Activated naive CD4-positive, alpha-beta T cell treated with anti-CD3 and anti-CD28 coated beads, Interleukin-2, amount 10 ng/mL, durations not matched to agents 7 days and 5 days (primary cell): ENCODE measurements at places on chromosomes 2 and 18.

GRCh38 chr2:3827673-3828575 is 124.5 kb downstream of the DCDC2C start:
- H3K36me3 ChIP-seq, result no peaks in the 10 kb centered on the region
- no peaks in the 10 kb centered on the region for H3K27me3 ChIP-seq
- DNase-seq, result peak; percentile 27
- H3K4me3 ChIP-seq, result no peak overlapping the region

- H3K27me3 ChIP-seq, result no peaks in the 10 kb centered on the region
- H3K4me1 ChIP-seq, result no peaks in the 10 kb centered on the region
- DNase-seq, result no peak
- no peak overlapping the region for H3K4me3 ChIP-seq
Measured at GRCh38 chr2:228728961-228729360, 542.1 kb downstream of the PID1 start.

DNA sequence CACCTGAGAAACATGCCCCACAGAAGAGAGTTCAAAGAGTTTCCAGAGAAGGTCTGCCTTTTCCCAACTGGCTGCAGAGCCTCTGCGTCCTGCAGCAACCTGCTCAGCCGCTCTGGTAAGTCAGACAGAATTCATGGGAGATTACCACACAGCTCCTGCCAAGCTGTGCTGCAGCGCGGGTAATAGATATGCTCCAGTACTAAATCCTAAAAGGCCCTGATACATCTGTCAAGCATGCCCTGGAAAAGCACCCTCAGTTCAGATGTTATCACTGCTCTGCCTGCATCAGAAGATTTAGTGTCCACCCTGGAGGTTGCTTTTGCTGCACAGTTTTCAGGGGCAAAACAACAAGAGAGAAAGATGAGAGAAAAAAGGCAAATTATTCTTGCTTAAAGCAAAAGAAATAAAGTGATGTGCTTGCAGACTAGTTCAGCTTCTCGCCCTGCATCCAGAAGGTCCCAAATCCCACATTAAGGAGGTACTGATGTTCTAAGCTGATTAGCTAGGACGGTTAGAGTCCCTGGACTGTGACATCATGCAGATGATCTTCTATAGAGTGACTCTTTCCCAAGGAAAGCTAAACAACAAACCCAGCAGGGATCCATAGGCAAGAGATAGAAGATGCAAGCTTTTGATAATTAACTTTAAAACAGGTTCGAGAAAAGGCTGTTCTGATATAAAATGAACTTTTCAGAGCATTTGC is 488.6 kb downstream of the BCL11A start:
- no peaks in the 10 kb centered on the region for H3K36me3 ChIP-seq
- DNase-seq, result no peak
- no peak overlapping the region for H3K4me3 ChIP-seq
- no peaks in the 10 kb centered on the region for H3K4me1 ChIP-seq
- peaks cover 4% of the 10 kb centered on the region for H3K27me3 ChIP-seq

DNA sequence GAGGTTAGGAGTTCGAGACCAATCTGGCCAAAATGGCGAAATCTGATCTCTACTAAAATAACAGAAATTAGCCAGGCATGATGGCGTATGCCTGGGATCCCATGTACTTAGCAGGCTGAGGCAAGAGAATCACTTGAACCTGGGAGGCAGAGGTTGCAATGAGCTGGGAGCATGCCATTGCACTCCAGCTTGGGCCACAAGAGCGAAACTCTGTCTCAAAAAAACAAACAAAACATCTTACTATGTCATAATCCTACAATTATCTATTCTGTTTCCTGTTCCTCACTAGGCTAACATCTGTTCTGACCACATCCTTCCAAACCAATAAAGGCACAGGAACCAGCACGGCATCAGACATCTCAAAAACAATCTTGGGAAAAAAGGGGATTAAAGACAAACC is 361.8 kb upstream of the UBE2E3 start:
- H3K4me1 ChIP-seq, result no peaks in the 10 kb centered on the region
- H3K27me3 ChIP-seq, result no peaks in the 10 kb centered on the region
- no peaks in the 10 kb centered on the region for H3K36me3 ChIP-seq

DNA sequence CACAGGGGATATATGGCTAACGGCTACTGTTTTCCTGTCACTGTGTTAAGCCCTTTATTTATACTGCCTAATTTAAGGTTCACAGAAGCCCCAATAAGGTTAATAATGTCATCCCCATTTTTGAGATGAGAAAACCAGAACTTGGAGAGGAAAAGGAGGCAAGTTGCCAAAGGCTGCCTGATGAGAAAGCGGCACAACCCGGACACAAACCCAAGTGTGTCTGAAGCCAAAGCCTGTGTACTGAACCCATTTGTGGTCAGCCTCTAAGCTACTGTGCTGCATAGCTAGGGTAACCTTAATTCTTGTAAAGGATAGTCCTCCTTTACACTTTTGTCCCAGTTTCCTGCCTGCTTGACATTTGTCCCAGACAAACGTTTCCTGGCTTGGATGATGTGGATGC is 954.7 kb upstream of the FANCL start:
- no peaks in the 10 kb centered on the region for H3K4me1 ChIP-seq
- H3K4me3 ChIP-seq, result no peak overlapping the region
- no peak for DNase-seq
- no peaks in the 10 kb centered on the region for H3K36me3 ChIP-seq
- no peak overlapping the region for H3K27ac ChIP-seq

DNA sequence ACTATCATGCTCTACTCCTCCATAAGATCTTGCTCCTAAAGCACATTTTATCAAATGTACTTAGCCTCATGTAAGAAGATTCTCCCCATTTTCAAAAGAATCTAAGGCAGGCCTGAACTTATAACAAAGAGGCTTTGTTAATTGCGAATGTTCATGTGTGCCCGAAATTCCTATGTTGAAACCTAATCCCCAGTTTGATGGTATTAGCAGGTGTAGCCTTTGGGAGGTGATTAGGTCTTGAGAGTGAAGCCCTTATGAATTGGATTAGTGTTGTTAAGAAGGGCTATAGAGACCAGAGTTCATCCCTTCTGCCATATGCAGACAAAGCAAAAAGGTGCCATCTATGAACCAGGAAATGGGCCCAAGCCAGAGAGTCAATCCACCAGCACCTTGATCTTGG is 234.5 kb downstream of the PAX3 start:
- DNase-seq, result no peak
- H3K27ac ChIP-seq, result no peak overlapping the region
- H3K36me3 ChIP-seq, result no peaks in the 10 kb centered on the region

- H3K4me3 ChIP-seq, result no peak overlapping the region
- H3K4me1 ChIP-seq, result no peaks in the 10 kb centered on the region
- no peak overlapping the region for H3K27ac ChIP-seq
- no peaks in the 10 kb centered on the region for H3K36me3 ChIP-seq
Measured at GRCh38 chr2:198957181-198957580, 500.6 kb downstream of the SATB2 start.

- no peaks in the 10 kb centered on the region for H3K4me1 ChIP-seq
- no peak for DNase-seq
- no peak overlapping the region for H3K27ac ChIP-seq
- H3K27me3 ChIP-seq, result peaks cover 43% of the 10 kb centered on the region
- no peaks in the 10 kb centered on the region for H3K36me3 ChIP-seq
- no peak overlapping the region for H3K4me3 ChIP-seq
Measured at GRCh38 chr2:236338495-236339184, 74.4 kb upstream of the ASB18 start.

- H3K27me3 ChIP-seq, result no peaks in the 10 kb centered on the region
- DNase-seq, result no peak
- no peaks in the 10 kb centered on the region for H3K4me1 ChIP-seq
- H3K36me3 ChIP-seq, result no peaks in the 10 kb centered on the region
- H3K27ac ChIP-seq, result no peak overlapping the region
- no peak overlapping the region for H3K4me3 ChIP-seq
Measured at GRCh38 chr2:158232476-158232875, 130.8 kb downstream of the UPP2 start.

- no peak for DNase-seq
- H3K4me1 ChIP-seq, result peaks cover 30% of the 10 kb centered on the region
- H3K4me3 ChIP-seq, result no peak overlapping the region
- H3K27me3 ChIP-seq, result no peaks in the 10 kb centered on the region
Measured at GRCh38 chr2:135948642-135949355, 36.6 kb downstream of the DARS1 start.

GRCh38 chr18:11676867-11677266 is 12.2 kb upstream of the GNAL start:
- no peaks in the 10 kb centered on the region for H3K4me1 ChIP-seq
- DNase-seq, result no peak
- no peaks in the 10 kb centered on the region for H3K36me3 ChIP-seq
- H3K27me3 ChIP-seq, result peaks cover 14% of the 10 kb centered on the region
- no peak overlapping the region for H3K27ac ChIP-seq

DNA sequence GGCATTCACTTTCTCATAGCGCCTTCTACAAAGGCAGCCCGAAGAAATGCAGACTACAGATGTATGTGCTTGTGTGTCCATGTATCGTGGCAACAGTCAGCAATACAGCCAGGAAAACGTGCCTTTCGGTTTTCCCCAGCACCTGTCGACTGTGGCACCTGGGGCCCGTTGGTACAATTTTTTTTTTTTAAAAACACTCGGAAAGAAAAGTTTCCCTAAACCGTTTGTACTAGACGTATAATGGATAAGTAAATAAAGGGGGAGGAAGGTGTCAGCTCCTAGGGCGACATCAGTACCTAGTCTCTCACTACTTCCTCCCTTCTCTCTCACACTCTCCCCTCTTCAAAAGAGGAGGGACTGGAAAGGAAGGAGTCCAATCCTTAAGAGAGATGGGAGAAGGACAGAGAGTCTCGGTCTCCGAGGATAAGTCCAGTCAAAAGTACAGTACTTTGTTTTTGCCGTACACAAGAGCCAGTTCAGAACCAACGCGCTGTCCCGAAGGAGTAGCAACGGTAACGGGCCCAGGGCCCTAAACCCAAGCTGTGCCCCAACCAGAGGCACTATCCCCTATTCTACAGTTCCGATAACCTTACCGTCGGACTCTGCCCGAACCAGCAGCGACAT is 759 bp downstream of the PPP4R3B start:
- H3K27me3 ChIP-seq, result no peaks in the 10 kb centered on the region
- peaks cover 29% of the 10 kb centered on the region for H3K36me3 ChIP-seq
- H3K4me1 ChIP-seq, result peaks cover 45% of the 10 kb centered on the region
- H3K27ac ChIP-seq, result no peak overlapping the region
- DNase-seq, result peak; percentile 60
- no peak overlapping the region for H3K4me3 ChIP-seq
